ENCODE measurements at places on chromosomes 4 and X.

GRCh38 chrX:45323387-45323786, 122.7 kb upstream of the DIPK2B start:
- DNase-seq = no peak

DNA sequence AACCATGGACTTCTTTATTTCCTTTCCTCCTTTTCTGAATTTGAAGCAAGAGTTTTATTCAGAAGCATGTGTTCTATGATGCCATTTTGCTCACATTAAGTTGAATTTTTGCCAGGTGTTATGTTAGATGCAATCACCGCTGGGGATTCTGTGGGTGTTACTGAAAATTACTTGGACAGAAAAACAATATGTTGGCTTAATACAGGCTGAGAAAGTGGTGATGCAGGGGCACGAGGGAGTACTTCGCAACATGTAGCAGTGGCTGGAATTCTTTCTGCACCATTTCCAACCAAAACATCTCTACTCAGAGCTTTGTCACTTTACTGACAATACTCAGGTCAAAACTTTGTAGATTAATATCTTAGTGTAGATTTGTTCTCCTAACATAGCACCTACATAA, 109.2 kb upstream of the PCDH18 start:
- no peak for DNase-seq

- DNase-seq = no peak
Observed at GRCh38 chr4:155692361-155692760, 25.7 kb downstream of the GUCY1A1 start.

DNA sequence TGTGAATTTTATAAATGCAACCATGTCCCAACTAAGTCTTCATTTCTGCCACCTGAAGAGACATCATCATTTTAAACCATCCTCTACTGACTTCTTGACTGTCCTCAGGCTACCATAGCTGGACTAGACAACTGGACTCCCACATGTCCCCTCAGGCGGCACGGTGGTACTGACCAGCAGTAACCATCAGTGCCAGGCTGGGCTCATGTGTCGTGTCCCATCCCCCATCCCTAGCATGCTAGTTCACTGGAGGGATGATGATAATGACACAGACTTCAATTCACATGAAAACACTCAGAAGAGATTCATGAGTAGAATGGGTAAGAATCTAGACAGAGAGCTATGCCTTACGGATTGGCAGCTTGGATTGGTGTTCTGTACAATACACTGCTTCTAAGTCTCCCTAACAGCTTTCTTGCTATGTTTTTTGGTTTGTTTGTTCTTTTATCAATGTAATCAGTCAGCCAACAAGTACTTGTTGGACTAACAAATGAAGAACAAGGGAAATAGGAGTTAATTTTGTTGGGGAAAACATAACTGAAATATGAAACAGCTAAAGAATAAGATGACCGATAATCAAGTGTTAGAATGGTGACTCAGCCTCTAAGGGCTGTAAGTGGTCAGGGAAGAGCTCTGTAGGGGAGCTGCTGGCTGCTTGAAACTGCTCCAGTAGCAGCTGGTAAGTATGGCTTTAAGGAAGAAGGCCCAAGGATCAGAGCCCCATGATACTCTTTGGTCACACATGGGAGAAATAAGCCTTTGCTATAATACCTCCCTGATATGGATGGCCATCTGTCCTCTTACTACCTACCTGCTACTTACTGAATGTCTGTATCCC, 10.3 kb downstream of the ZDHHC9 start:
- no peak for DNase-seq

DNA sequence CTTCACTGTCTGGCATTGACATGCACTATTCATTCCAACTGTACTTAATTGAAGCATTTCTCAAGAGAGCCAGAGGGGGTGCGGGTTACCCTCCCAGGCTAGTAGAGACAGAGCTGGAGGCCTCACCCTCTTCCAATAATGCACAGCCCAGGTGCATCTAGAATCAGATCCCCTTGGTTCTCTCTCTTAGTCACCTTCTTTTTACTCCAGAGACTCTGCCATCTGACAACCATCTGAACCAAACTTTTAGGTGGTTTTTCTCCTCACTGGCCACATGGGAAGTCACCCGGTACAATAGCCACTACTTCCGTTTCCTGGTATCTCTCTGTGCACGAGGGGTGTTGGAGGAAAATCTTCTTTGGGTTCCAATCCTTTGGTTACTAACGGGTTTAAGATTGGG, 81.3 kb downstream of the SLC2A9 start:
- no peak for DNase-seq

DNA sequence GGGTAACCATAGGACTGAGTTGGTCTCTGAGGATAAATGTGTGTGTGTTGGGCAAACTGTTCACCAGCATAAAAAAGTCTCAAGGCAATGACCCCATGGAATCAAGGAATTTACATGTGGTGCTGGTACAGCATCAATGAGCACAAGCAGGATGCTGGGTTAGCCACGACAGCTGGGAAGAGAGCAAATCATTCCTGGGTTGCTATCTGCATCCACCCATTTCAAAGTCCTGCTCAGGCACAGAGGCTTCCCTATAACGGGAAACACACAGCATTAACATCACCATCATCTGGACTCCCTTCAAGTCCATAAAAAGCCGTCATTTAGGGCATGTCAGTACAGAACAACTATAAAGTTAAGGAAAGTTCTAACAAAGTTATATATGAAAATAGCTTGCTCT, 41.6 kb downstream of the CCDC149 start:
- no peak for DNase-seq

DNA sequence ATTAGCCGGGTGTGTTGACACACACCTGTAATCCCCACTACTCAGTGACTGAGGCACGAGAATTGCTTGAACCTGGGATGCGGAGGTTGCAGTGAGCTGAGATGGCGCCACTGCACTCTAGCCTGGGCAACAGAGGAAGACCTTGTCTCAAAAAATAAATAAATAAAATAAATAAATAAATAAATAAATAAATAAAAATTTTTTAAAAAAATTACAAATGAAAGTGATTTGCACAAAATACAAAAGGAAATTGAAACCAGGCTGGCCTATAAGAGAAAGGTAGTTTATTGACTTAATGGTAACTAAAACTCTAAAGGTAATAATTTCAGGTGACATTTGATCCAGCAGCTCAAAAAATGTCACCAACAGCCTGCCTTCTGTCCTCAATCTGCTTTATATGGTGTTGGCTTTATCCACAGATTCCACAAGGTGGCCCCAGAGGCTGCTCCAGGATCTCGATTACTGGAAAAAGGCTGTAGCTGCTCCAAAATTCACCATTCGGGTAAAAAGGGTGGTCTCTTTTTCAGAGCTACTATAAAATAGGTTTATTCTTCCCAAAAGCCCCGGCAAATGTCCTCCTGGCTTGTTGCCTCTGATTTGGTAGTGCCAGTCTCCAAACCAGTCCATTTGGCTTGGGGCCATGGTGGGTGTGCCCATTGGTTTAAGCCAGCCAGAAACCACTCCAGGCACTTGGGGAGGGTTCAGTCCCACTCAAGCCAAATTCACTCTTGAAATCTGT, 61.4 kb upstream of the TRIM2 start:
- no peak for DNase-seq
